HFFc6 (cell line): ENCODE measurements at places on chromosomes 16 and 17.

DNA sequence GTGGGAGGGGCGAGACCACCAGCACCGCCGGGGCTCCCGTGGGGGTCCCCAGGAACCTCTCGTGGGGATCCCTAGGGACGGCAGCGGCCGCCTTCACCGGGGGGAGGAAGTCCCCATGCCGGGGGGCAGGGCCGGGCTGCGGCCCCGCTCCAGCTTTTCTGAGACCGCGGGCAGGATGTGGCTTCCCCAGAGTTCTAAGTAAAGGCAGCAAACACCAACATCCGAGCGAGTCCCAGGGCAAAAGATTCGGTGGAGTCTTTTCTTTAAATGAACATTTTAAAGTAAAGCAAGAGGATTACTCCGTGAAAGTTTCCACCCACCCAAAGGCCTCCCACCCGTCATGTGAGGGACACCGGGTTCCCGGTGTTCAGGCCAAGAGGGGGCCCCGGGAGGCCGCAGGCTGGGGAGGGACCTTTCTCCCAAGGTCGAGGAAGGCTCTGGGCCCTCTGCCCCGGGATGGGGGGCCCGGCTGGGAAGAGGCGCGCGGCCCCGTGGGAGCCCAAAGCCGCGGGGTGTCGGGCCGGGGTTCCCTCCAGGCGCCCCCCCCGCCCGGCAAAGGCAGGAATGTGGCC lies 137.2 kb upstream of the RPH3AL start:
- DNase-seq = peak; percentile 41

DNA sequence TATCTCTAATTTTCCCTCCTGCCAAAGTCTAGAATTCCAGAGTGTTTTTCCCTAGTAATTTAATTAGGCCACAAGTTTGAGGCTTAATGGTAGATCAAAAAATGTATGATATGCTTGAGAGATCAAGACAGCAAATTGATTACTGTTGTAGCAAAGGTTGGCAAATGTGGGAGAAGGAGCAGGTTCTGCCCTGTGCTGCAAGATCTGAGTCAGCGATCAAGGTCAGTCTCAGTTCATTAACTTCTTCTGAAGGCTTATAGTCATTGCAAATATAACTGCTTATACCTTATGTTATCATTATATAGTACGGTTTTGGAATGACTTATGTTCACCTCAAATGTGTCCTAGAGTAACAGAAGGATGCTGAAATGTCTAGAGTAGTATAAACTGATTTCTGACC lies 231.1 kb upstream of the TBX2 start:
- DNase-seq = no peak

GRCh38 chr16:287298-287811 lies 4.4 kb downstream of the PDIA2 start:
- DNase-seq = no peak

- no peak for DNase-seq
Observed at GRCh38 chr16:89507214-89507833, 879 bp upstream of the SPG7 start.
